Stimulated activated naive CD8-positive, alpha-beta T cell treated with anti-CD3 and anti-CD28 coated beads, Interleukin-15, amount 100 ng/mL, for 72 hours (primary cell): ENCODE measurements at places on chromosomes 4 and X.

DNA sequence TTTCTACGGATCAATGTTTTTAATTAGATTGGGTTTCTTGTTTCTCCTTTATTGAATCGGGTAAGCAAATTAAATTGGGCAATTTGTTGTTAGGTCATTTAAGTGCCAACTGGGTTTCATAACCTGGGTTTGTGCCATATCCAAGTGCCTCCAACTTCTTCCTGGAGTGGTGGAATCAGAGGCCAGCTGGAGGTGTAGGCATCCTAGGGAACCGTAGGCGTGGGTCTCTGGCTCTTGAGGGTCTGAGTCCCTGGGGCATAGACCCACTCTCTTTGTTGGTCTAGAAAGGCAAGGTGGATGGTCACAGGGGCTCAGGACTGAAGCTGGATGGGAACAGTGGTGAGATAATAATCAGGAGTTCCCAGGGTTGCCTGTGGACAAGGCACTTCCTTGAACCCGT, 18.3 kb downstream of the CNGA2 start:
- no peak for DNase-seq

GRCh38 chr4:162661913-162662312, 498.1 kb upstream of the FSTL5 start:
- DNase-seq: no peak

- peak; percentile 77 for DNase-seq
Observed at GRCh38 chrX:41720125-41720779, 3.7 kb upstream of the GPR82 start.

DNA sequence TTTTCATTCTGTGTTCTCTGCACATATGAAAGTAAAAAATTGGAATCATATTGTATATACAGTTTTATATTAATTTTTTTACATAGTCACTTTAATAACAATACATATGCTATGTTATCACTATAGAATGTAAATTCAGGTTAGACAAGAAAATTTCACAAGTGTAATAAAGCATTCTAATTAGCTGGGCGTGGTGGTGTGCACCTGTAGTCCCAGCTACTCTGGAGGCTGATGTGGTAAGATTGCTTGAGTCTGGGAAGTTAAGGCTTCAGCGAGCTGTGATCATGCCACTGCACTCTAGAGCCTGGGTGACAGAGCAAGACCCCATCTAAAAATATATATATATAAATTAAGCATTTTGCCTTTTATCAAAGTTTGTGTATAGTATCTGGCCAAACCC, 95.7 kb downstream of the ANXA3 start:
- no peak for DNase-seq
